ENCODE measurements at places on chromosomes 2 and 18.

GRCh38 chr2:215594766-215595165 is 158.9 kb upstream of the FN1 start:
- DNase-seq = no peak

DNA sequence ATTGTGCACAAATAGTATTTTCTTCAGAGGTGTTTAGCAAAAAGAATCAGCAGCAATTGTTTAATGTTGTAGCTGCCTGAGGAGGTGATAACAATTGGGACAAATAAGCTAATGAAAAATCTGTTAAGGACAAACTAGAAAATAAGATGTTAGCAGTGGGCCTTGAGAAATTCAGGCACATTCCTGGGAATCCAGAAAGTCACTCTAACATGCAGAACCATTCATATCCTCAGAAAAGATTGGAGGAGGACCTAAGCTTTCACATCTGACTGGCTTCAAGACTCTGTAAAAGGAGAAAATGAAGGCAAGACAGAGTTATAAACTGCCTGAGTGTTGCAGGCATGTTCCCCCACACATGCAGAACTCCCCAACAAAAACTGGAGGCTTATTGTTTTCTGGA is 353.5 kb upstream of the RGPD4 start:
- no peak for DNase-seq

DNA sequence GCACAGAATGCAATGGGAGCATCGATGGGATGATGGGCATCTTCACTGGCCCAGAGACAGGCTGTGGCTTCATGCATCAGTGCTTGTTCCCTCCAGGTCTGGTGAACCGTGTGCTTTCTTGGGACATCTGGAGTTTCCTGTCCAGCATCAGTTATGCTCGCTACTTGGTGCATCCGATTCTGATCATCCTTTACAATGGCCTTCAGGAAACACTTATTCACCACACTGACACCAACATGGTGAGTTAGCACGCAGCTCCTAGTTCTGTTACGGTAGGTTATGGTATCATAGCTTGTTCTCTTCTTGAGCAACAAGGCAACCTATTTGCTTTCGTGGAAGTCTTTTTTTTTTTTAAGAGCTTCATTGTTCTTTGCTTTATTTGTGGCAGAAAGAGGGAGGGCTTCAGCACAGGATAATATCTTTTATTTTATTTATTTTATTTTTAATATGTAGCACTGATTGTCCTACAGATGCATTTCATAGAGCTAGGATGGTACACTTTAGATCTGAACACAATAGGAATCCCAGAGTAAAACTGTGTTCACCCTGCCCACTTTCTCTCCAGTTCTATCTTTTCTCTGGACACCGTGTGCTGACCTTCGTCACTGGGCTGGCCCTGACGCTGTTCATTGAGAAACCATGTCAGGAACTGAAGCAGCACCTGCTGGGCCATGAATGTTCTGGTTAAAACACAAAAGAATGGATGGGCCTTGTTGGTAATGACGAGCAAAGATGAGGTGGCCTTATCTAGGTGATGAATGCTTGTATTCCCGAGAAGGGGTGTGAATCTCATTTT is 71.2 kb upstream of the SEC11C start:
- no peak for DNase-seq

DNA sequence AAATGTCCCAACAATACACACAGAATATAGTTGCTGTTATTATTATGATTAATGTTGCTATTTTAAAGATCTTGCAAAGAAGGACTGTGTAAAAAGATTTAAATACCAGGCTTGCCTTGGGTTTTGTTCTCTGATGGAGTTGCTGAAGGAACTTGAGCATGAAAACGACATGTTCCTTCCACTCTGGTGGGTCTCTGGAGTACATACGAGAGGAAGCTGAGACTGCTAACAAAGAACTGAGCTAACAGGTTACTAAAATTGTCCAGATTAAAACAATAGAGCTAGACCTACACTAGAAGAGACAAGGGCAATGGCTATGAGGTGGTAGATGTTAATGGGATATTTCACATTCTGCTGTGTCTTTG is 612.2 kb downstream of the TSN start:
- no peak for DNase-seq

DNA sequence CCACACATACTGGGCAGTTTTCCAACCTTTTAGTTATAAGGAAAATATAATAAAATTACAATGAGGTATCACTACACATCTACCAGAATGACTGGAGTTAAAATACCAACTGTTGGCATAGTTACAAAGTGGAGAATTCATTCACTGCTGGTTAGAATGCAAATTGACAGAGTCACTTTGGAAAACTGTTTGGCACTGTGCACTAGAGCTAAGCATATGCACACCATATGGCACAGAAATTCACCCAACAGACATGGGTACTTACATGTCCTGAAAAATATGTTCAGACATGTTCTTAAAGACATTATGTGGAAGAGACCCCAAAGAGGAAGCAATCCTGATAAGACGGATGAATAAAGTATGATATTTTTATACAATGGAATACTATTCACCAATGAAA is 686.1 kb upstream of the RAB6C start:
- no peak for DNase-seq

DNA sequence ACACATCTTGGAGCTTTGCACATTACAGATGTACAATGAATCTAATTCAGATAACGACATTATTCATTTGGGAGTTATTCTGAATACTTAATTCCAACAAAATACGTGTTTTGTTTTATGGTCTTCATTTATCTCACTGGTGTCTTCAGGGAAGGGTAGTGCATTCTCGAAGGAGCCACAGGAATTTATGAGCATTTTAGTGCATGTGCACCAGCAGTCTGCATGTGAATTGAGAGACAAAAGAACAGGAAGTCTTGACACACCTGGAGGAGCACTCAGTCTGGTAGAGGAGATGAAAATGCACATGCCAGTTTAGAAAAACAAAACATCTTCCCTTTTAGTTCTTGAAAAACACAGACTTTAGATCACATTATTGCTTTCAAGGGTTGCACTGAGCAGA is 228.7 kb downstream of the LRATD1 start:
- no peak for DNase-seq

- DNase-seq = no peak
Observed at GRCh38 chr2:64869126-64869525, 120.1 kb upstream of the SLC1A4 start.

- no peak for DNase-seq
Observed at GRCh38 chr2:109134741-109135358, 5.8 kb downstream of the SH3RF3 start.

GRCh38 chr18:76997951-76998808 is 134.4 kb downstream of the MBP start:
- no peak for DNase-seq

DNA sequence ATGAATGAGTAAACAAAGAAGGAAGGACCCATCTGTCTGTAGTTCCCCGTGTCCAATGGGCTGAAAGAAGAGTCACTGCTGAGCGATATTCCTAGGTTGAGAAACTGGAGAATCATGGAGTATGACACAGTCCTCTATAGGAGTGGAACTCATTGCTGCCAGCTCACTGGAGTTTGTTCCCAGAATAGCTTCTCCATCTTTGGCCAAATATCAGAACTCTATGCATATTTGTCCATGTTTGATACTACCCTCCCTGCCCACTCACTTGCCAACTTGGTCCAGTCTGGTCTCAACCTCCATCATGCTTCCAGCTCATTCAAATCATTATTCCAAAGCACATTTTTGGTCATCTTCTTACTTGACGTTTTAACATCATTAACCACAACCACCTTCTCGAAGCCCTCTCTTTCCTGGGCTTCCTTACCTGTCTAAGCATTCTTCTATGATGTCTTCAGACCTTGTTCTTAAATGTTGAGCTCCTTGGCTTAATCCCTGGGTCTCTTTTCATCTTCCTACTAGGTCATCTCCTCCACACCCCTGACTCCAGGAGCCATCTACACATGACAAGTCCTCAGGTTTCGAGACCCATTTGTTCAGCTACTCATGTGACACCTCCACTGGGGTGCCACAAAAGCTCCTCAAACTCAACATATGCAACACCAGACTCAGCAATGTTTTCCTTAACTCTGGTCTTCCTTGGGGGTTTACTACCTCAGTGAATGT is 221.6 kb downstream of the MYCN start:
- no peak for DNase-seq

DNA sequence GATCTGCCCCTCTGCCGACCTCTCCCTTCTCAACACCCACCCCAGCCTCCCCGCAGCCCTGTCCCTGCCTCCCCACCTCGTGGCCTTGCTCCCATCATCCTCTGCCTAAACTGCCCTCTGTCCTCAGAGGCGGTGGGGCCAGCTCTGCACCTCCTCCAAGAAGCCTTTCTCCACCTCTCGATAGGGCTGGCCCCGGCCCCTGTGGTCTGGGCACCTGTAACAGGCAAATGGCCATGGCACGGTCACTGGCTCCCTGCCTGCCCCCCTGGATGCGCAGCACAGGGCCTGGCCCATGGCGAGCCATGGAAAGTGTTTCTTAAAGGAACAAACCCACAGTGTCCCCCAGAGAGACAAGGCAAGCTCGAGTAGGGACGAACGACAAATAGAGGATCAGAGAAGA is 42.0 kb downstream of the MYO7B start:
- no peak for DNase-seq

DNA sequence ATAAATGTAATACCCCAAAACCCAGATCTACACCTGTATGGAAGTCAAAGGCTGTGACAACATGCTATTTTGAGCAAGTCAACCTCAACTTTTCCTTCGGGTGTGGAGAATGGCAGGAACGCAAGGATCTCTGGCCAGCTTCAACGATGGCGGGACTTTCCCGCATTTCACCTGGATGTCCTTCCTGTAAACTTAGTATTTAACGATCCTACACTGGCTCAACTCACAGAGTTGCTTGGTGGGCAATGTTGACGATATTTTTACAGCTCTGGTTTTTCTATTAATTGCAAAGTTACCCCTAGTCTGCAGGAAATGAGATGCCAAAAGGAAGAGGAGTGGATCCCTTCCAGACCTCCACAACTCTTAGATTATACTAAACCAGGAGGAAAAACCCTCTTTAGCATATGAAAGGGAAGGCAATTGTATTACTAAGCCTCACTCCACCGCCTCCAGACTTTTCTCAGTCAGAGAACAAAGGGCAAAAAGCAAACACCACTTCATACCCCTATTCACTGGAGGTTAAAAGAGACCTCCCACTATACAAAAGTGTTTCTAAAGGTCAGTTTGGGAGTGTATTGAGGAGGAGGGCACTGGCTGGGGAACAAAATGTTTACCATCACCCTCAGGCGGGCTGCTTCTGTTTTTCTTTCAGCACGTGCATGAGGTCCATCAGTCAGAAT is 56.5 kb upstream of the ACVR1 start:
- no peak for DNase-seq

GRCh38 chr2:61537277-61537949 is 743 bp downstream of the XPO1 start:
- peak; percentile 23 for DNase-seq
